ENCODE measurements at places on chromosomes 3 and 15.

- no peak for DNase-seq
Measured at GRCh38 chr3:16546186-16547010, 32.9 kb upstream of the RFTN1 start.

- no peak for DNase-seq
Measured at GRCh38 chr15:43107751-43108150, 1.9 kb upstream of the UBR1 start.

- no peak for DNase-seq
Measured at GRCh38 chr3:114456742-114457141, 162.9 kb downstream of the TIGIT start.

DNA sequence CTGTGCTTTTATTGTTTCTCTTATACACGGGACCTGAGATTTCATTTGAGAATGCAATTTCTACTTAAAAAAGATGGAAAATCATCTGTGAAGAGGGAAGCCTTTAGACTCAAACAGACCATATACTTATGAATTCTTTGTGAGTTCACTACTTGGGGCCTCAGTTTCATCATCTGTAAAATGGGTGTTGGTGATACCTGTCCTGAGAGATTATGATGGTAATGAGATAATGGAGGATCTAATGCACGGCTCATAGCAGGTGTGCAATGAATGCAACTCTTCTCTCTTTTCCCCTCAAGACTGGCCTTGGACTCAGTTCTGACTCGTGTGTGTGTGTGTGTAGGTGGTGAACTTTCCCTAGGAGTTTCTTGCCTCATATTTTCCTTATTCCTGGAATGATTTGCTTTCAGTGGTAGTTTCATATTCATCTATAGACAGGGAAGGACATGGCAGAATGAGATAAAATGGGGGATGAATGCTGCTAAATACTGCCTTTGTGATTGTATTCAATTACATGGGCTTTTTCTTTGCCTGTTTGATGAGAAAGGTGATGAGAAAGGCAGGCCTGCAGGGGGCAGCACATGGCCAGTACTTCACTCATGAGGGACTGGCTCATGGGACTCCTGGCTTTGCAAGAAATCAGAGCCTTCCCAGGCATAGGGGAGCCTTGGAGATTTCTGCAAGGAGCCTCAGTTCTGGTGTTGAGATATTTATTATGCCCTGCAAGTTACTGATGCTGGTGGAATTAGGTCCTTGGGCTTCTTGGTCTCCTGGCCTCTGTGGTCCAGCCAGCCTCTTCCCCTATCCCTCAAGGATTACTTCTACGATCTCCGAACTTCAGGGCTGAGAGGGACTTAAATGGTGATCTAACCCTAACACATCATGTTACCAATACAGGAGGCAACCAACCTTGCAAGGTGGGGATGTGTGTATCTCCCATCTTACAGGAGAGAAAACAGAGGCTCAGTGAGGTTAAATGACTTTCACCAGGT is 70.7 kb downstream of the RPLP1 start:
- peak; percentile 83 for DNase-seq

Measured in NCI-H2081 (cell line).